ENCODE measurements at places on chromosomes 3 and 15.

DNA sequence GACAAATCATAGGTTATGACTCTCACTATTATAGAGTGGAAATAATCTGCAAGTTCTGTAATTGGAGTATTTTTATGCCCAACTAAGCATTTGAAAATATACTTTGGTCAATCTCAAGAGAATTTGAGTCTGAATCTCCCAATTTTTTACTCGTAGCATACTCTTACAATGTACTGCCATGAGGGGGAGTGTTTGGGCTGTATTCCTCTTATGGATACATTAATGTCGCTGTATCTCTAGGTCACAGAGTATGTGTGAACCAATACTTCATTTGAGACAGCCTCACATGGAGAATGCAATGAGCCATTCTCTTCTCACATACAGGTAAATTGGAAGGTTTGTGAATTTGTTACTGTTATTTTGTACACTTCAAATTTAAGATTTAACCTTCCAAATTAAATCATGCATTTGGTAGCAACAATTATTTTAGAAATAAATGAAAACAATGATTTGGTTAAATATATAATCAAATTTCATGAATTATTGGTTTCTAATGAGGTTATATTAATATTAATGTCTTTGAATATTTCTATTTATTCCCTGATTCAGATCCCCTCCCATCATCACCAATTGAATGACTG is 5.5 kb upstream of the CD200 start:
- DNase-seq = peak; percentile 75

GRCh38 chr15:42582569-42583375 is 7.4 kb downstream of the STARD9 start:
- no peak for DNase-seq

GRCh38 chr3:69090021-69090420 is 5.3 kb downstream of the ARL6IP5 start:
- no peak for DNase-seq

DNA sequence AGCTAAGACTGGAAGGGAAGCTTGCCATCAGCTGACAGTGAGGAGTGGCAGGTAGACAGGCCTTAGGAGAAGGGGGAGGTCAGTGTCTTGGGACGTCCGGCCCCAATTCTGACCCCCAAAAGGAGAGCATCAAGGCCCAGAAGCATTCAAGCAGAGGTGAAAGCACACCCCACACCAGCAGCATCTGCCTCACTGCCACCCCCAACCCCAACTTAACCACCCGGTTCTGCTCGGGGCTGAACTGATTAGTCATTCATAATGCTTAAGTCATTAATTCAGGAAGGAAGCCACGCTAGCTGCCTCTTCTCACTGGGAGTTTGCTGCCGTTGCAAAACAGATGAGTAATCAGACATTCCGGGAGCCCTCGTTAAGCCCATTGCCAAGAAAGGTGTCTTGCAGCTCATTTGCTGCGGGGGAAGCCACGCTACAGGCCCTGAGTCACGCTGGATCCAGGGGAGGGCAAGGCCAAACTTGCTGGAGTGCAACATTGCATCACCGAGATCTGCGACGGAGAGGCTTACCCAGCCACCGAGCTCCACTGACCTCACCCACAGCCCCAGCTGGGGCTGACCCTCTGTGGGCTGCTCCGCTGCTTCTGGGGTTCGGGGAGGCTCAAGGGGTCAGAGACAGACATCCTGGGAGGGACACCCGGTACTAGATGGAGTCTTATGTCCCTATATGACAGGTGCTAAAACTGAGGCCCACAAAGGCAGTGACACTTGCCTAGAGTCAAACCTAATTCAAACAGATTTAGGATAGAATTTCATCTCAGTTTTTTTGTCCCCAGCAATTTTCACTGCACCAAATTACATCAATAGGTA is 46.4 kb upstream of the HES1 start:
- DNase-seq = peak; percentile 25

DNA sequence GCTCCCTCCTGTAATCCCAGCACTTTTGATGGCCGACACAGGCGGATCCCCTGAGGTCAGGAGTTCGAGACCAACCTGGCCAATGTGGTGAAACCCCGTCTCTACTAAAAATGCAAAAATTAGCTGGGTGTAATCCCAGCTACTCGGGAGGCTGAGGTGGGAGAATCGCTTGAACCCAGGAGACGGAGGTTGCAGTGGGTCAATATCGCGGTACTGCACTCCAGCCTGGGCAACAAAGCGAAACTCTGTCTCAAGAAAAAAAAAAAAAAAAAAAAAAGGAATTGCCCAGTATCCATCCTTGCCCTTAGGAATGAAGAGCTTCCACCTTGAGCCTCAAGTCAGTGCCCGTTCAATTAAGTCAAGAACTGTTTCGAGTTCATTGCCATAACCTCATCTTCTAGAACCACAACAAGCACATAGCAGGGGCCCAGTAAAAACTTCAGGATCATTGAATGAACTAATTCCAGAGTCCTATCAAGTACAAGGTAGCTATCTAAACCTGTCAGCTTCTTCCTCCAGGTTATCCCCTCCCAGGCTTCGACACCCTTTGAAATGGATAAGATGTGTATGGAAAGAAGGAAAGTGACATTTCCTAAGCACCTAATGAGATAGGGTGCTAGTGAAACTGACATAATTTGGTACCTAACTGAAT is 826 bp downstream of the DBR1 start:
- DNase-seq = no peak

Data from CD4-positive, alpha-beta T cell treated with Interleukin-21 for 1 hour (primary cell).